ENCODE measurements at places on chromosomes 12 and 14. TPM values are rescaled to one million over a fixed set of nuclear protein-coding genes. Genes with fewer than 3 reads are reported as not detected.

Gene DAO
- total RNA-seq: not detected

DNA sequence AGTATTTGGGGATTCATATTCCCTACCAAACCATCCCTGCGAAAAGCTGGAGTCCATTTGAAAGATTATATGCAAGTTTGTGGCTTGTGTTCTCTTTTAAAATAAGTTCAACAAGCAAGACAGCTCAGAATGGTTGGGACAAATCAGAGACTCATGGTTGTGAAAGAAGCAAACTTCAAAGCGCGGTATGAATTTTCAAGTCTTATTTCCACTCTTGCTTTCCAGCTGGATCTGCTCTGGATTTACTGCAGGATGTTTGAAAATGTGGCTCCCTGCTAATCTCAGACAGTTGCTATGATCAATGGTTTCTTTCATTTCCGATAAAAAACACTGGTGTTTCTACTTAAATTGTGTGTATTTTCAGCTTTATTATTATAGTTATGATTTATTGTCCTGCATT lies 477.5 kb downstream of the RAD51B start:
- H3K27me3 ChIP-seq: no peaks in the 10 kb centered on the region
- H3K27ac ChIP-seq: no peak overlapping the region
- no peak for DNase-seq

GRCh38 chr14:51019089-51019488 lies 74.8 kb upstream of the PYGL start:
- no peak for DNase-seq
- no peaks in the 10 kb centered on the region for H3K36me3 ChIP-seq
- H3K4me3 ChIP-seq: no peak overlapping the region

DNA sequence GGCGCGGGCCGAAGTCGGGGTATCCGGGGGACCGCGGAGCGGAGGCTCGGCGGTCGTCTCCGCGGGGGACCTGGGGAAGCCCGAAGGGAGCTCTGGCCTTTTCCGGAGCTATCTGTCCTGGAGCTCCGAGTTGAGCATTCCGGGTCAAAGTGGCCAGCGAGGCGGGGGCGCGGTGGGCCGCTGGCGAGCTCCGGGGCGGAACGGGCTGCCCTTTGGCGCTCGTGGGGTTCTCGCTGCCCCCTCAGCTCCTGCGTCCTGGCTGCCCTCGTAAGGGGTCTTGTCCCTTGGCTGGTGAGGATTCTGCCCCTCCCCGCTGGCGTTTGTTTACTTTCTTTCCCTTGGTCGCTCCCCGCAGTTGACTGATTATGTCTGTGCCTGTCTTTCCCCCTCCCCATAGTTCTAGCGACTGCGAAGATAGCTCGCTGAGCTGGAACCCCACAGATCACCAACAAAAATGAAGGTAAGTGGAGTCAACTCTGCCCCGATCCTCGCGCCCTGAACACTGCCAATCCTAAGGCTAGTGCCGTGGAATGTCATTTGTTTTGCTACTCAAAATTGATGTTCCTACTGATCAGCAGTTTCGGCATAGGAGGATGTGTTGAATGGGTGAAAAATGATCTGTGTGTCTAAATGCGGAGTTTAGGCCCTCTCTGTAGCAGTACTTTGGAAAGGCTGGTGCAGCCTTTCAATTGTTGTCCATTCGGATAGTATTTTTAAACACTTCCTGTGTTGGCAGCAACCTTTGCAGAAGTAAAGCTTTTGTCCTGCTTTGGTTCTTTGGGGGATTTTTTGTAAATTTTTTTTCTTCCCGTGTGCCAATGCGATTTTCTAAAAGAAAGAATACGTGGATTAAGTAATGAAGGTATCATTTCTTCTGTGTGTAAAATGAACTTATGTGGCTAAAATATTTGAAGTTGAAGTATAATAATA lies 1.3 kb downstream of the ARID4A start:
- peak; percentile 46 for DNase-seq
- H3K4me1 ChIP-seq: peaks cover 14% of the 10 kb centered on the region
- peak overlapping the region; percentile 57 for H3K4me3 ChIP-seq
- no peaks in the 10 kb centered on the region for H3K27me3 ChIP-seq
- peaks cover 3% of the 10 kb centered on the region for H3K36me3 ChIP-seq

DNA sequence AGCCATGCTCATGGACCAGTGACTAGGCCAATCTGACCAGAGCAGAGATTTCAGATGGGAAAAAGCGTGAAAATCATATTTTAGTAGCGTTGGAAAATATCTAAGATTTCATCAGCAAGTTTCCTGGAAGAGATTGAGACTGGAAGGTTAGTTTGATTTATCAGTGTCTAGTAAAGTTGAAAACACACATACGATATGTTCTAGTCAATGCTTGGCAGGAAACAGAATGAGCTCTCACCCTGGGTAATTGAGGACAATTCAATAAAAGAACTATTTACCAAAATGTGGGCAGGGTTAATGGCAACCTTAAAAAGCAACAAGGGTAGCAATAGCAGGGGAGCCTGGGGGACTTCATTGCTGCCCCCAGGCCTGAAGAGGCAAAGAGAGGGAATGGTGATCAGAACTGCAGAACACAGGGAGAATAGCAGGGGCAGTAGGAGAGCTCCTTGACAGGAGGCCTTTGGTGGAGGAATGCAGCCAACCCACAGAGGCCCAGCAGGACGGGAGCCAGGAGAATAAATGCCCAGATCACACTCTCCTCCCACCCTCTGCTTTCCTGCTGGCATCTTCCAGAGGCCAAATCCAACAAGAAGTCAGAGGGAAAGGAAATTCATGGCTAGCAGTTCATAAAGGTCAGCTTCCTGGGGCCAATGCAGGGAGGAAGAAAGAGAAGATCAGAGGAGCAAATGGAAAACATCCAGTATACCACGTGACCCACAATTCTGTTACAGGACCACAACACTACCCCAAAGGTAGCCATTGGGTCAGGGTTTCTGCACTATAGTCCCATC lies 27.6 kb upstream of the LRP6 start:
- H3K27ac ChIP-seq: no peak overlapping the region
- H3K36me3 ChIP-seq: no peaks in the 10 kb centered on the region
- DNase-seq: peak; percentile 57
- no peak overlapping the region for H3K4me3 ChIP-seq
- H3K4me1 ChIP-seq: peaks cover 10% of the 10 kb centered on the region

GRCh38 chr12:38666425-38666824 lies 239.0 kb downstream of the CPNE8 start:
- no peaks in the 10 kb centered on the region for H3K27me3 ChIP-seq
- H3K27ac ChIP-seq: no peak overlapping the region
- H3K4me3 ChIP-seq: no peak overlapping the region
- H3K4me1 ChIP-seq: no peaks in the 10 kb centered on the region
